ENCODE measurements at places on chromosomes 3 and 15.

DNA sequence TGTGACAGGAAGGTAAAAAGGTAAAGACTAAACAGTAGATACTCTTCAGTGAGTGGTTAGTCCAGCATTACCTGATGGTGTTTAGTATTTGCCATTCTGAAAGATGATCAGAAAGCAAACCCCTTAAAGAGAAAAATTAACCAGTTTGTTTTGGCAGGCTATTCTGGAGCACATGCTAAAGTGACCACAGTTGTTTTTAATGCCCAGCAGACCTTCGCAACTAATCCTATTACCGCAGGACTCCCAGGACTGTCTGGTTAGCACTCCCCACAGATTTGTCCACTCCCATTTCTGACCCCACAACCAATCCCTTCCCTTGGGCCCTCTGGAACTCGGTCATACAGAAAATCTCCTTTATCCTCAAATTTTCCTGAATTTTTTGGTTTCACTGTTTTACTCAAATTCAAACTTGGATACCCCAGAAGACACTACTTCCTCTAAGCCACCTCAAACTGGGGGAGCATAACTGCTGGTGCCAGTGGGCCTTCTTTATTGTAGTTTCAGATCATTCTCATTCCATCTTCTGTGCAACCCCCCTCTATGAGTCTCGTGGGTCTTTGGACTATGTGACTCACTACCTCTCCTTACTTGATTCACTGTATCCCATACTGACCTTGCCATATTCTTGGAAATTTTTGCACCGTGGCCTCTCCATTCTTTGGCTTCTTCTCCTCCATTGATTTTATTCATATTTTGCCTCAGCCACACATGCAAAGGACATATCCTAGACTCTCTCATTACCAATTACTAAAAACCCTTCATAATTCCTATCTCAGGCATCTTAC, 104.4 kb downstream of the RBMS3 start:
- DNase-seq: no peak

GRCh38 chr3:27637346-27637995, 84.7 kb downstream of the EOMES start:
- DNase-seq: no peak

- DNase-seq: no peak
Measured at GRCh38 chr3:111862974-111863373, 3.9 kb downstream of the PHLDB2 start.

DNA sequence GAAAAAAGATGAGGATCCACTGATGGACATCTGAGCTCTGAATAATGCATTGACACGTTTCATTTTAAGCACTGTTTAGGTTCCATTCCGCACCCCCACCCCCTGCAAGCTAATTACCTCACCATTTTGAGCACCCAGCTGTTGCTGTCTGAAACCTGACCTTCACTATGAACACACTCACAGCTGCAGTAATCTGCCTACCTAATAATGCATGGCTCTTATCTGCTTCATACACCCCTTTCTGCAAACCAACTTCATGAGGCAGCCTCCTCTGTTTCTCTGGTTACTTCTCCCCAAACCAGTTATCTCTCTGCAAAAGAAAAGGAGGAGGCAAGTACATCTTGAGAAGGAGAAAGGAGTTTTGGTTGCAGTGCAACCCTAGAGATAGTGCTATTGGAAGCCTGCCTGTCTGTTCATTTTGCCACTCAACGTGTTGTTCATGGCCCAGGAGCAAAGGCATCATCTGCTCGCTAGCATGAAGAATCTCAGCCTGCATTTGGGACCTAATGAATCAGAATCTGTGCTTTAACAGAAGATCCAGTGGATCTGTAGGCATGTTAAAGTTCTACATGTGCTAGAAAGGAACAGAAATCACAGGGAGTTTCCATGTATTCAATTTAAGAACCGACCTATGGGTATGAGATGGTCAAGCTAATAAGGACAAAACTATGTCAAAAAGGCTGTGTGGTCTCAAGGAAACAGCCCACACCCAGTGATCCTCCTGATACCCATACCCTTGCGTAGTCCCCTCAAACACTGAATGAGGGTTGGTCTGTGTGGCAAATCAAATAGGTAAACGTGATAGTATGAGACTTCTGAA, 87.2 kb downstream of the MB21D2 start:
- DNase-seq: no peak

DNA sequence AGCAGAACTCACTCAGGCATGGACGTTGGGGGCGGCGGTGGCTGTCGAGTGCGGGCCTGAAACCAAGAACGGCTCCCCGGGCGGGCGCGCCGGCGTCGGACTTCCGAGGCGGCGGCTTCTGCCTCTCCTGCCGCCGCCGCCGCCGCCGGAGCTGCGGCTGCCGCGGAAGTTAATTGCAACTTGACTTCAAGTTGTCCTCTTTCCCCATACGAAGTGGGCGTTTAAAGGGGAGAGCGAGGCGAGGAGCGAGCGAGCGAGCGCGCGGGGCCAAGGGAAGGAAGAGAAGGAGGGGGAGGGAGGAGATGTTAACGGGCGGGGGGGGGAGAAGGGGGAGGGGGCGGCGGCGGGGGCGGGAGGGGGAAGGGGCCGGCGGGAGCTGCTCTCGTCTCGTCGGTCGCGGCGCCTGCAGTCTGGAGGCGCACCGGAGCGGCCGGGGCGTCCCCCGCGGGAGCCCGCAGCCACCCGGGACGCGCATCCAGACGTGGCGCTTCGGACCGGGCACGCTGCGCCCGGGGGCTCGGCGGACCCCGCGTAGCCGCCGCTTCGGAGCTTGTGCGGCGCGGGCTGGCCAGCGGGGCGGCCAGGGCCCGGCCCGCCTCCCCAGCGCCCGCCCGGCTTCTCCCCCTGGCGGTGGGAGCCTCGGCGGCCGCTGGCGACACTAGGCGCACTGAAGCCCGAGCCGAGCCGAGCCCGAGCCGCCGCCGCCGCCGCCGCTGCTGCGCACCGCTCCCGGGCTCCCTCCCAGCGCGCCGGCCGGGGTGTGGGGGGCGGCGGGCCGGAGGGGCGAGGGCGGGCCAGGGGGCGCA, 19.7 kb upstream of the SATB1 start:
- peak; percentile 51 for DNase-seq

DNA sequence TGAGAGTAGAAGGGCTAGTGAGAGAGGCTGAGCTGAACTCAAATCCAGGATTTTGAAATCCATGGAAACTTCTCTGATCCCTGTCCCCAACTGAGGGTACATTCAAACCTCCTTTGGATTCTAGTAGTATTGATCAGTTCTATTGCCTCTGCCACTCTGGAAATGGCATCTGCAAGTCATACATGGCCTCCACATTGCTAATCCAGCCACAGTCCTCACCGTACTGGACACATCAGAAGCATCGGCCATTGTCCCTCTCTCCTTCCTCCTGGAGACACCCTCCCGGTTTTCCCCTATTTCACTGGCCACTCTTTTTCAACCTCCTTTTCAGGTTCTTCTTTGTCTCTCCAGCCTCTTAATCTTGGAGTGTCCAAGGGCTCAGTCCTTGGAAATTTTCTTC, 66.9 kb downstream of the ETV5 start:
- no peak for DNase-seq

DNA sequence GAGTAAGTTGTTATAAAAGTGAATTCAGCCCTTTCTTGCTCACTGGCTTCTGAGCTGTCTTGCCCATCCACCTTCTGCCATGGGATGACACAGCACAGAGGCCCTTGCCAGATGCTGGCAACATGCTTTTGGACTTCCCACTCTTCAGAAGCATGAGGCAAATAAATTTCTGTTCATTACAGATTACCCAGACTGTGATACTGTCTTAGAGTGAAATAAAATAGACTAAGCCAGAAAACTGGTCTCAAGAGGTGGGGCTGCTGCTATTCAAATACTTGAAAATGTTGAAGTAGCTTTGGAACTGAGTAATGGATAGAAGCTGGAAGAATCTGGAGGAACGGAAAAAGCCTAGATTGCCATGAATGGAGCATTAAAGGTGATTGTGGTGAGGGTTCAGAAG, 170.4 kb downstream of the ZMAT3 start:
- no peak for DNase-seq

GRCh38 chr3:191376516-191377141, 46.3 kb upstream of the UTS2B start:
- no peak for DNase-seq

GRCh38 chr15:90497912-90498311, 31.8 kb upstream of the CRTC3 start:
- no peak for DNase-seq

DNA sequence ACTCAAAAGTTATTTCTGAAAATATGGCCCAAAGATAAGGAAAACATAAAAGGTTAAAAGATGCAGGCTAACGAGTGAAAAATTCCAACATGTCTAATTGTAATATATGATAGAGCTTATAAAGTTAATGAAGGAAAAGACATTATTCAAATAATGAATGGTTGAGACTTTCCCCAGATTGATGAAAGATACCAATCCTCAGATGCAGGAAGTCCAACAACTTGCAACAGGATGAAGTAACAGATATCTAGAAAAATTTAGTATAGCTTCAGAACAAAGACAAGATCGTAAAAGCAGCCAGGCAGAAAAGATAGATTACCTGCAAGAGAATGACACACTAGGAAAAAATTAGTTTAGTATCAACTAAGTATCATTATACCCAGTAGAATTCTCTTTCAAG, 546.4 kb upstream of the PPP2R3A start:
- no peak for DNase-seq

- DNase-seq: no peak
Measured at GRCh38 chr3:126516152-126516935, 1.2 kb downstream of the UROC1 start.

DNA sequence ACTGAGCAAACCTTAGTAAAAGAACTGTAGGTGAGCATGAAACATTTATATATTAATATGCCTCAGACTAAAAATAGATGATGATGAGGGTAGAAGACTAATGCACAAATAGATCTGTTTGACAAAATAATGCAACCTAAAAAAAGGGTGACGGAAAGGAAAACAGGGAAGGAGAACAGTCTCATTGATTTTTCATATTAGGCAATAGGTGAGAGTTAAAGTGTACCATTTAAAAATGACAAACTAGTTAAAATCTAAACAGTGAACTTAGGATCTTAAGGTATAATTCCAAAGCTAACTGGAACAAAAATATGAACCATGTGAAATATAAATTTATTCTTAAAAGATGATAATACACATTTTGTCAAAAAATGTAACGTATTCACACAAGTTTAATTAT, 1347.6 kb downstream of the SI start:
- no peak for DNase-seq

- no peak for DNase-seq
Measured at GRCh38 chr3:170043506-170043905, 5.7 kb downstream of the GPR160 start.

- no peak for DNase-seq
Measured at GRCh38 chr15:36370051-36370730, 209.2 kb upstream of the CDIN1 start.
